H9 (cell line): ENCODE measurements at places on chromosomes 1 and 21. TPM values are rescaled to one million over a fixed set of nuclear protein-coding genes. Genes with fewer than 3 reads are reported as not detected.

The TINAGL1 gene
- 2.5 TPM in 2 replicates for total RNA-seq

The ACTL8 gene
- total RNA-seq, result 0.26 TPM in 1 of 2 replicates, not detected in the other

The KRTAP12-2 gene
- total RNA-seq, result not detected in 2 replicates

The AADACL3 gene
- 0.22 and 0.35 TPM in 2 replicates for total RNA-seq

The OR6N2 gene
- total RNA-seq, result not detected in 2 replicates

The PKN2 gene
- 32.0 and 32.5 TPM in 2 replicates for total RNA-seq

The AQP10 gene
- total RNA-seq, result not detected in 2 replicates

The CRNN gene
- total RNA-seq, result not detected in 2 replicates

DNA sequence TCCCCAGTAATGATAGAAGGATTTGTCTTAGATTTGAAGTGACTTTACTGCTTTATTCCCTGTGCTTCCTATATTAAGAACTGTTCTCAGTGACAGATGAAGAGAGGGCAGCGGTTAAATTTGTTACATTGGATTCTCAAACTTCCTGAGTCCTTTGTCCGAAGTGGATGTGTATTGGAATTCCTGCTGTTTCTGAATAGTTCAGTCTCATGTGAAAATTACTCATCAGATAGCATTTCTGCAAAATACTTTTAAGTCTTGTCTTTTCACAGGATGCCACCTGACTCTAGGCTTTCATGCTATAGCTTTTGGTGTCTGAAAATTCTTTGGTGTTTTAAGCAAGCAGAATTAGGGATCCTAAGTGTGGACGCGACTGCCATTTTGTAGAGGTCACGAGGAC is 83.6 kb downstream of the PRDM2 start:
- DNase-seq, result no peak

DNA sequence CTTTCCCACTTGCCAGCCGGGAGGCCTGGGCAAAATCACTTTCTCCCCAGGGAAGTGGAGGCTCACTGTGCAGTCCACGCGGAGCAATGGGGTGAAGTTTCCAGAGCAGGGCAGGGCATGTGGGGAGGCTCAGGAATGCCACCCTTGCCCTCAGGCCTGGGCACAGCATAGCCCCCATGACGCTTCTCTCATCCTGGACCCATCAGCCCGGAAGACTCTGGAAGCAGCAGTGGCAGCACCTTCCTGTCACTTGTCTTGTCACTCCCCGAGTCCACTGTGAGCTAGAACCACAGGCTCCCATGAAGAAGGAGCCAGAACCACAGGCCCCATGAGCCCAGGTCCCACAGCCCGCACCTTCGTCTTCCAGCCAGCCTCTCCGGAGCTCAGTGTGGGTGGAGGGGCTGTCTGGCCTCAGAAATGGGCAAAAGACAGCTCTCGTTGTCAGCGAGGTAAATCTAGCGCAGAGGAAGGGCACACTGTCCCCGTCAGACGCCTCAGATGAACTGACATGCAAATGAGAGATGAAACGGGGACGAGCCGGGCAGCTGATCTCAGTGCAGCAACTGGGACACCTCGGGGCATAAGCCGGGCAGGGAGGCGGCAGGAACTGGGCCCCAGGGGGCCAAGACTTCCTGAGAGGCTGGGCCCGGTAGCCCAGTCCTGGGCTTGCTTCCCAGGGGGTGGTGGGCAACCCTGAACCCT is 6.1 kb downstream of the PDE9A start:
- no peak for DNase-seq

DNA sequence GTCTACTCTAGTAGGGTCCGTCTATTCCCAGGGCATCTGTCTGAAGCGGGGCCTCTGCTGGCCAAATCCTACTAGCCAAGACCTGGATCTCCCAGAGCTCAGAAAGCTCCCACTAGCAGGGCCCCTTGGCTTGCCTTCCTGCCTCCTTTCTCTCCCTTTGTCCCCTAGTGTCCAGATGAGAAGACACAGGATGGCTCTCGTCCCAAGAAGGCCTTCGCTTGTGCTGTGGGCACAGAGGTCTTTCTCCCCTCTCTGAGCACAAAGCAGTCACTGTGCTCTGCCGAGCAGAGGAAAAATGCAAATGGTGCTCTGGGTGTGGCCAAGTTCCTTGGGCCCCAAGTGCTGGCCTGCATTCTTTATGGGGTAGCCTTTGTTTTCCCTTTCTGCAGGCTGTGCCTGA is 13.0 kb upstream of the GPR137B start:
- DNase-seq, result peak; percentile 66

DNA sequence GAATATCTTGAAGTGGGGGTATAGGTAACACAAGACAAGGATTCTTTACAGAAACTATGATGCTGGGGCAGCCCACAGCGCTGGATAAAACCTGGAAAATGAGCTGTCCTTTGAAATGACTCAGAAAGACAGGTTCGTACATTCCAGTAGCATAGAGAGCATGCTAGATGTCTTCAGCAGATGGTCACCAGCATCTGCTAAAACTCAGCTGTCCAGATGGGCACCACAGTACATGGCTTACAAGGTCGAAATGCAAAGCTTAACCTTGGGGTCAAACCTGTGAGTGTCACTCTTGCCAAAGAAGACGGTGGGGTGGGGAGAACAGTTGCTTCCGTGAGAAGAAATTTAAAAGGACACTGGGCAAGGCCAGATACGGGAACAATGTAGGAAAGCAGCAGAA is 41.3 kb upstream of the TRIM45 start:
- no peak for DNase-seq

DNA sequence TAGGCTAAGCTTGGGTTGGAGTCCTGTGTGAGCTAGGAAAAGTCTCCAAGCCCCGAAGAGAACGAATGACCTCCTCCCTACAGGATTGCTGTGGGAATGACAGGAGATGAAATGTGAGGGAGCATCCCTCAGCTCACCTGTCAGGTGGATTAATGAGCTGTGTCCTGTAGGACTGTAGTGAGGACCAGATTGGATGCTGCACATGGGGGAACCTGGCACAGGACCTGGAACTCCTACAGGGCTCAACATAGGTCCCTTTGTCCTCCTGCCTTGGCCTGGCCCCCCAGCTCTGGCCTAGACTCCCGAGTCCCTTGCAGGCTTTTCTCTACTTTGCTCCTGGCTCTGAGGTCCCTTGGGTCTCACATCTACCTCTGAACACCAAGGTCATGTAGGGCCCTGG is 155.7 kb downstream of the PTPRU start:
- no peak for DNase-seq

- DNase-seq, result peak; percentile 60
These were observed 15.7 kb upstream of the GLIS1 start for GRCh38 chr1:53754484-53755312.

DNA sequence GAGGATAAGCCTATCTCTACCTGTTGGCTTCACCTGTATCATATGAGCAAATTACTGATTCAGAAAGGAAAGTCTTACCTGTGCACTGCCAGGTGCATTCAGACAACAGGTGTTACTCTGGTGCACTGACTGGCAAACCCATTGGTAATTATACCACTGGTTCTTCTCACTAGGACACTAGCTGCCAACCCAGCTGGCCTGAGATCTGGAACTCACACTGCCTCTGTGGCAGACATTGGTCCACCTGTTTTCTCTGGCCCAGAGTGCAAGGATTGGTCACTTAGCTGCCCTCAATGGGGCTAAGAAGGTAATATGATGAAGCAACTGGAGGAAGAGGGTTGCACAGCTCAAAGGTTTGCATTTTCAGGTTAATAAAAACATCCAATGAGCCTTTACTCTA is 140.2 kb upstream of the DNAH14 start:
- DNase-seq, result no peak

- no peak for DNase-seq
These were observed 15.9 kb upstream of the S1PR1 start for GRCh38 chr1:101220906-101221305.

GRCh38 chr1:220785166-220786056 is 1.3 kb upstream of the MTARC1 start:
- no peak for DNase-seq

DNA sequence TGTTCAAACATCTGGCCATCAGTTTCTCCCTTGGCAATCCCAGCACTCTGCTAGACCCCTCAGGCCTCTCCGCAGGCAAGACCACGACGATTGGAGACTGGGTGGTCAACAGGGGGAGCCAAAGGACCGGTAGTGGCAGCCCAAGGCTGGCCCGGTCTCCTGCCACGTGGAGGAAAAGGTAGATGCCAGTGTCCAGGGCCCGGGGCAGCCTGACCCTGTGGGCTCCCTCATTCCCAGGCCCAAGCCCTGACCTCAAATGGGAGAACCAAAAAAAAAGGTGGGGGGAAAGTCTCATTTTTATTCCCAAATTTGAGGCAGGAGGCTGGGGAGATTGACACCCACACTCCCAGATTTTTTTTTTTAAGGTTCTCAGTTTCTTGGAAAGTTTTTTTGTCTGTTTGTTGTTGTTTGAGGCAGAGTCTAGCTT is 24.8 kb downstream of the S100A6 start:
- peak; percentile 92 for DNase-seq

- DNase-seq, result no peak
These were observed 10.8 kb upstream of the A3GALT2 start for GRCh38 chr1:33331444-33332356.

DNA sequence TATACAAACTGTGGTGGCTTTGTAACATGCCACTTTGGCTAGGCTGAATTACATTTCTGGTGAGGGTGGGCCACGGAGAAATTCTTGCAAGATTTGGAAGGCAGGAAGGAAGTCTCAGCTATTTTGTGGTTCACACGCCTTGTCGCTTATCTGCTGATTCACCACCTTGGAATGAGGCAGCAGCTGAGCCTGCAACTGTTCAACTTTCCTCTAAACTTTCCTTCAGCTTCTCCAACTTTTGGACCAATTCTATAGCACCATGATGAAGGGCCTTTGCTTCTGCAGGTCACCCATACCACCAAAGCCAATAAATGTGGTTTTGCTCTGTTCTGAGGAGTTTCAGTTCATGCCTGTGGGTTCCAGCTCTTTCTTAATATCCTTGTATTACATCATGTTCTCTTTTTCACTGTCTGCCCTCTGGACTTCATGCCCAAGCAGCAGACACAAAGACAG is 337.6 kb upstream of the SNX7 start:
- DNase-seq, result peak; percentile 51

GRCh38 chr1:30260318-30260717 is 463.1 kb downstream of the MATN1 start:
- no peak for DNase-seq

- DNase-seq, result no peak
These were observed 86.3 kb downstream of the GLIS1 start for GRCh38 chr1:53652441-53653199.

DNA sequence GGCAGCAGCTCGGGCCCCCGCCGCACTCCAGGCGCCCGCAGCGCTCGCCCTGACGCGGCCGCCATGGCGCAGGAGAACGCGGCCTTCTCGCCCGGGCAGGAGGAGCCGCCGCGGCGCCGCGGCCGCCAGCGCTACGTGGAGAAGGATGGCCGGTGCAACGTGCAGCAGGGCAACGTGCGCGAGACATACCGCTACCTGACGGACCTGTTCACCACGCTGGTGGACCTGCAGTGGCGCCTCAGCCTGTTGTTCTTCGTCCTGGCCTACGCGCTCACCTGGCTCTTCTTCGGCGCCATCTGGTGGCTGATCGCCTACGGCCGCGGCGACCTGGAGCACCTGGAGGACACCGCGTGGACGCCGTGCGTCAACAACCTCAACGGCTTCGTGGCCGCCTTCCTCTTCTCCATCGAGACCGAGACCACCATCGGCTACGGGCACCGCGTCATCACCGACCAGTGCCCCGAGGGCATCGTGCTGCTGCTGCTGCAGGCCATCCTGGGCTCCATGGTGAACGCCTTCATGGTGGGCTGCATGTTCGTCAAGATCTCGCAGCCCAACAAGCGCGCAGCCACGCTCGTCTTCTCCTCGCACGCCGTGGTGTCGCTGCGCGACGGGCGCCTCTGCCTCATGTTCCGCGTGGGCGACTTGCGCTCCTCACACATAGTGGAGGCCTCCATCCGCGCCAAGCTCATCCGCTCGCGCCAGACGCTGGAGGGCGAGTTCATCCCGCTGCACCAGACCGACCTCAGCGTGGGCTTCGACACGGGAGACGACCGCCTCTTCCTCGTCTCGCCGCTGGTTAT is 2.8 kb downstream of the KCNJ9 start:
- peak; percentile 92 for DNase-seq

GRCh38 chr1:41322835-41323234 is 38.4 kb upstream of the FOXO6 start:
- peak; percentile 79 for DNase-seq

DNA sequence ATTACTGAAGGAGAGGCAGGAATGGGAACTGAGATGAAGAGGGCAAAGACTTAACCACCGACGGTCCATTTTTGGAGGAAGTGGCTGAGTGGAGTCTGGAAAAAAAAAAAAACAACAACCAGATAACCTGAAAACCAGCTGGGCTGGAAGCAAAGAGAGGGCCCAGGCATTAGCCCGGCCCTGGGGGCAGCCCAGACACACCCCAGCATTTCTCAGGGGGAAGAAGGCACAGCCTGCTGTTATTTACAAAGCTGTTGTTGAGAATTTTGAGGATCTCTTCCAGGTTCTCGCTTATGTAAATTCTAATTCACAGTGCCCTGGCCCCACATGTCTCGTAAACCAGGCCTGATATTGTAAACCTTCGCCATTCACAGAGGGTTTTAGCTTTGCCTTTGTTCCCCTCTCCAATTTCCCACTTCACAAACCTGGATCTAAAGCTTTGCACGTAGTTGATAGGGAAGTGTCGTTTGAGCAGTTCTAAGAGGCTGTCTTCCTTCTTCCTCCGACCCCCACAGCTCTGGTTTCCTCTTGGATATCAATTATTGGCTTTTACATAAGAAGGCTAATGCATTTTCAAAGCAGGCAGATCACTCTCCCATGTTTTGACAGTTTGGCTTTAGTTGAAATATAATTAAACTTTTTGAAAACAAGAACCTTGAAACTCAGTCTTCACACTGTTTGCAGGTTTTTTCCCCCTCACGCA is 161.8 kb upstream of the IRF2BP2 start:
- DNase-seq, result no peak

DNA sequence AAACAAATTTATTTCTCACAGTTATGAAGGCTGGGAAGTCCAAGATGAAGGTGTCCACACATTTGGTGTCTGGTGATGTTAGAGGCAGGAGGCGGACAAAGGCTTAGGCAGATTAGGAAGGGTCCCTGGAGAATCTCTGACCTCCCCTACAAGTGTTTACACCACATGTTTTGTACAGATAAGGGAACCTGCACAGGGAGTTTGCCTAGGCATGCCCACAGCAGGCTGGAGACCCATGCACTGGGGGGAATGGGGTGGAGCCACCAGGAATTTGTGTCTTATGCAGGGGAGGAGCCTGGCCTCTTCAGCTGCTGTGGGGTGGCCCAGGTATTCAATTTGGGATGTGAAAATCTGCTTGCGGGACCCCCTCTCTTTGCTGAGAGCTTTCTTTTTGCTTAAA is 131.3 kb downstream of the PATJ start:
- peak; percentile 63 for DNase-seq

GRCh38 chr1:247338723-247339275 is 7.1 kb upstream of the ZNF496 start:
- no peak for DNase-seq

DNA sequence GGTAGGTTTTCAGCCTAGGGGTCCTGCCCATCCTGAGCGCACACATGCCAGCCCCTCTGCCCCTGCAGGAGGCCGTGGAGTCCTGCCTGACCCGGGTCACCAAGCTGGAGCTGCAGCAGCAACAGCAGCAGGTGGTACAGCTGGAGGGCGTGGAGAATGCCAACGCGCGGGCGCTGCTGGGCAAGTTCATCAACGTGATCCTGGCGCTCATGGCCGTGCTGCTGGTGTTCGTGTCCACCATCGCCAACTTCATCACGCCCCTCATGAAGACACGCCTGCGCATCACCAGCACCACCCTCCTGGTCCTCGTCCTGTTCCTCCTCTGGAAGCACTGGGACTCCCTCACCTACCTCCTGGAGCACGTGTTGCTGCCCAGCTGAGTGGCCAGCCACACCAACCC is 44.0 kb downstream of the TMCC2 start:
- no peak for DNase-seq
